ENCODE measurements at places on chromosomes 1 and 21.

DNA sequence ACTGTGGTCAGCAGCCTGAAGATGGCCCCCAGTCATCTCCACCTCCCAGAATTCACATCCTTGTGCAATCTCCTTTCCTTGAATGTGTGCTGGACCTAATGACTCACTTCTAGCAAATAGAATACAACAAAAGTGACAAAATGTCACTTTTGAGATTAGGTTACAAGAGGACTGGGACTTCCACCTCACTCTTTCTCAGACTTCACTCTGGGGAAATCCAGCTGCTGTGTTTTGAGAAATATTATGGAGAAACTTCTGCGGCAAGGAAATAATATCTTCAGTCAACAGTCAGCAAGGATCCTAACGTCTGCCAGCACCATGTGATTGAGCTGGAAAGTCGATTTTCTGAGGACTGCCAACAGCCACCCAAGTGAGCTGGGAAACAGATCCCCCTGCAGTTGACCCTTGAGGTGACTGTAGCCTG lies 70.5 kb upstream of the GADD45A start:
- DNase-seq = no peak

GRCh38 chr1:3352299-3352951 lies 102.0 kb upstream of the ARHGEF16 start:
- no peak for DNase-seq

DNA sequence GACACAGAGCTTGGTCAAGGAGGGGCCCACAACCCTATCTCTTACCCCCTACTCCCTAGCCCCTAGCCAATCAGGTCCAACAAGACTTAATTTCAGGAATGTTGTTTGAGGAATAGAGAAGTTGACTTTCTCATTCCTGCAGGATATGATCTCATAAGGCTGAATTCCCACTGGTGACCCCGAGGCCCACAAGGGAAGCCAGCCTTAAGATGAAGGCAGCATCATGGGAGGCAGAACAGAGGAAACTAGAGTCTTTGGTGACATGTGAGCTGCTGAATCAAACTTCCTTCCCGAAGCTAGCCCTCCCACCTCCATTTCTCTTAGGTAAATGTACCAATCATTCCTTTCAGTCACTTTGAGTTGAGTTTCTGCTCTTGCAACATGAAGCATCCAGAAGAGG lies 9.1 kb upstream of the PDIK1L start:
- no peak for DNase-seq

- no peak for DNase-seq
Measured at GRCh38 chr1:103788377-103788776, 38.7 kb downstream of the AMY1C start.

DNA sequence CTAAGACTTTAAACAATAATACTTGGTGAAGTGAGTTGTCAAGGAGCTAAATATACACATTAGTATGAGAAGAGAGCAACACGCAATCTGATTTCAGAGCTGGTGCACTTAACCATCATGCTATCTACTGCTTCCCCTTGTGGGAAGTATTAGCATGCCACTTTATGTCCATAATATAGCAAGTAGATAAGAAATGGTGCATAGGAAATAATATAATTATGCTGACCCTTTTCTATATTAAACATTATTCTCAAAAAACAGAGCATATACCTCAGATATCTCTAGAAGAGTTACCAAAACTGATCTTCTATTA lies 63.4 kb downstream of the MAGI3 start:
- DNase-seq = no peak

DNA sequence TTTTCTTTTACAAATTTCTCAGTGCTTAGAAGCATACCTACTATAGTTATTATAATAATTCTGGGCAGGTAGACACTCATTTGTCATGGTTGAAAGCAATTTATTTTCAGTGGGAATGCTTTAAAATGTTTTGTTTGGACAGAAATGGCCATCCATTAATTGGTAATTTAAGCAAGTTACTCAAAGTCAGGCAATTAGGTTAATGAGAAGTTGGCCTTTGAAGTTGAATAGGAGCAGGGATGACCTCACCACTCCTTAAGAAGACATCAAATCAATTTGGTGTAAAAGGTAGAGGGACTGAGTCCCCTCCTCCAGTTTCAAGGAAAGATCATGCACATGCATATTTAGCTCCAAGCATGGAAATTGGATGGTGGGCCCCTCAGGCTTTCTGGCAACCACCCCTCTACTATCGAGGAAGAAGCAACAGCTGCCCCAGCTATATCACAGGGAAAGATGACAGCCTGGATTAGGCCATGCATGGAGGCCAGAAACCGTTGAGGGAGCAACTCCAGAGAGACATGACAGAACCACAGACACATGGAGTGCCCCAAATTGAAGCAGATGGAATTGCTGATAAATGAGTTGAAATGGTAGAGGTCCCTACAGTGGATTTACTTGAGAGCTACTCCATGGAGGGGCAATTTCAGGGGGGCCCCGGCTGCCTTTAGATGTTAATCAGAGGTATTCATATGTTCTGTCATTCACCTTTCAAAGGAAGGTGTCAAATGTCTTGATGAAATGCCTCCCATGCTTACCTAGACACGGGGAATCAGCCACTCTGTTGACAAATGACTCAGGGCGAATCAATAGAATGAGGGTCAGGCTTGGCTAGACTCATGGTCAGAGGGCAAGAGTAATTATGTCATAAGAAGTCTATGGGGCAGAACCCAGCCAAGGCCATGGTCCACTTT lies 26.7 kb downstream of the HLX start:
- DNase-seq = no peak

- DNase-seq = peak; percentile 78
Measured at GRCh38 chr1:31196685-31197084, 43.0 kb downstream of the NKAIN1 start.

DNA sequence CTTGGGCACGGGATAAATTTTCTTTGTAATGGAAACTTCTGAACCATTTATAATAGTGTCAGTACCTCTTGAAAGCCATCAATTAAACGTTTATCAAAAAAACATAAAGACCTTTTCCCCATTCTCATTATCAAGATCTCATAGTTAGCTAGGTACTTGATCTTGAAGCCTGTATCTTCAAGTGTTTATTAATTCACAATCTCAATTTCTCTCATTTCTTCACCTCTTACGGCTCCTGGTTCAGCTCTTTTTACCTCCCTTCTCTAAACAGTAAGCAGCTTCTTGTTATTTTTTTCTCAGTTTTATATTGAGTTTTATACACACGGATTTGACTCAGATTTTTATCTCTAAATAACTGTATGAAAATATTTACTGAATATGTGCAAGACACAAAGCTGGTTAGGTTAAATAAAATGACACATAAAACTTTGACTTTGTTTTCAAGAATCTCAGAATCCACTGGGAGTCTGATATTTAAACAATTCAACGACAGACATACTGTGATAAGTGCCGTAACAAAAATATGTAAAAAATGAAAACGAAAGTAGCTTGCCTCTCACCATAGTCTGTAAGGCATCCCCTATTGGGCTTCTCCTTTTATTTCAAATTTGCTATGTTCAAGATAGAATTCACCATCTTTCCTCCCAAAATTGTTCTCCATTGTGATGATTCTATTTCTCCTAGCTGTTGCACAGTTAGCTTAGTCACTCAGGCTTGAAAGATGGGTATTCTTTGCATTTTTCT lies 411.6 kb upstream of the ZRANB2 start:
- no peak for DNase-seq

DNA sequence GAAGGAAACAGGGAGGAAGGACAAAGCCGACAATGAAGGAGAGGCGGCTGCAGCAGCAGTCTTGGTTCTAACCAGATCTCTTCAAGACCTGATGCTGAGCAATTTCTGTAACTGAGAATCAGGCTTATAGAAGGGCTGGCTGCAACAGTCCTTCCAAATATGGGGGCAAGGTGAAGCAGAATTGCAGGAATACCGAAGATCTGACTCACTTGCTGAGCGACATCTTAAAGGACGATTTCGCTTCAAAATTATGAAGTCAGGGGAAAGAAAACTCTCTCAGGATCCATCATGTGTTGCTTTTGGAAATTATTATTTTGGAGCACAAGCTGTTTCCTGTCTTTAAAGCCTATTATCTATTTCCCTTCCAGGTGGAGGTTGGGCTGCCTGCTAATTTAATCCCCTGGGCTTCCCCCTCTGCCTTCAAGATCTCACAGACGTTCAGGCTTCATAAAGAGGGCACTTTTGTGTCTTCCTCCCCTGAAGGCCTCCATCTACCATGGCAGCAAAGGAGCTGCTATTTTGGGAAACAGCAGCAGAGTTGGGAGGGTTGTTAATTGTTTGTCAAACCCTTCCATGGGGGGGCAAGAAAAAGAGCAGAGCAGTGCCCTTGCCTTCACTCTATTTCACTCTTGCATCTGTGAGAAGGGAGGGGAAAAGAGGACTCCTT lies 10.8 kb upstream of the IER5 start:
- DNase-seq = no peak

GRCh38 chr1:222665964-222666363 lies 46.3 kb downstream of the AIDA start:
- DNase-seq = no peak

DNA sequence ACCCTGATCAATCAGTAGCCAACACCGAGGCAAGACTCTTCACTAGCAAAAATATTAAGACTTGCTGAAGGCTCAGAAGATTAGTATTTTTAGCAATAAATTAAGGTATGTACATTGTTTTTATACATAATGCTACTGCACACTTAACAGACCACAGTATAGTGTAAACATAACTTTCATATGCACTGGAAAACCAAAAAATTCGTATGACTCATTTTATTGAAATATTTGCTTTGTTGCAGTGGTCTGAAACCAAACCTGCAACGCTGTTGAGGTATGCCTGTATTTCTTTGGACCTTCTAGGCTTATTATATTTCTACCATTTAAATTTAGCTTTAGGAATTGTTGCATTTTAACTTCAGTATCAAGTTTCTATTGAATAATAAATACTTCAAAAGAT lies 65.8 kb upstream of the BCL9 start:
- DNase-seq = no peak

GRCh38 chr1:217885181-217885580 lies 254.0 kb downstream of the SPATA17 start:
- no peak for DNase-seq

DNA sequence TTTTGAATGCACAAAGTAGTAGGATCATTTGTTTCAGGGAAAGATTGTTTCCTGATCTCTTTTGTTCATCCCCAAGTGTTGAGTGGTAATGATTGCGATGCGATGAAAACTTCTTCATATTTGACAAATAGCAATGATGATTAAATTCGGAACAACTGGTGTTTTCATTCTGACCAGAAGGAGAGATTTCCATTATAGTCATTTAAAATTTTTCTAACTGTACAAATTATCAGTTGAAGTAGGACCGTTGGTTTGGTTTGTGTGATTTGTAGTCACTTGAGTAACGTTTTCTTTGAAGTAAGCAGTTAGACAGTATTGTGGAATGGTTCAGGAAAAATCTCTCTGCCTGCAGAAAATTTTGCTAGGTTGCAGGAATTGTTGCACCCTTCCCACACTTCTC lies 5.9 kb downstream of the NFYC start:
- DNase-seq = no peak

DNA sequence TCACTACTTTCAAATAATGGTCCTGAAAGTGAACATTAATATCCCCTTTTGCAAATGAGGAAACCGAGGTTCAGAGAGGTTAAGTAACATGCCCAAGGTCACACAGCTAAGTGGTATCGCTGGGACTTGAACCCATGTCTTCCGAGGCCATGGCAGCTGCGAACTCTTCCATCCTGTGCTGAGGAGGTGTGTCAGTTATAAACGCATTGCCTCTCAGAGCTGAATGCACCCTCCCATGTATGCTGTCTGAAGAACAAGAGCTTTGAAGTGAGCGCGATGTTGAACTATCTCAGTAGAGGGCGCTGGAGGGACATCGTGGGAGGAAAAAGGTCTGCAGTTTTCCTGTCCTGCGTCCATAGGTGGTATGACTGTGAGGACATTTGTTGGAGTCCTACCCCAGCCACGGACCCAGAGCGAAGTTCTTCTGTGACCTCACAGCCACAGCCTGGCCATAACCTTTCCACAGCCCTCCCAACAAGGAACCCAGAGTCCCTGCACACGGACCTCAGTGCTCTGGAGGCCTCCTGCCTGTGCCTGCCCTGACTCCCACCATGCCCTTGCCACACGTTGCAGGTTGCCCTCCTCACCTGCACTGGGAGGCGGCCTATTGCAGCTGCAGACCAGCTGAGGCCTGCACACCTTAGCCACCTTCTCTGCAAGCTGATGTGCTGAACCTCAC lies 7.5 kb downstream of the MYOC start:
- DNase-seq = peak; percentile 67

GRCh38 chr1:150150133-150151021 lies 661 bp downstream of the PLEKHO1 start:
- peak; percentile 53 for DNase-seq

DNA sequence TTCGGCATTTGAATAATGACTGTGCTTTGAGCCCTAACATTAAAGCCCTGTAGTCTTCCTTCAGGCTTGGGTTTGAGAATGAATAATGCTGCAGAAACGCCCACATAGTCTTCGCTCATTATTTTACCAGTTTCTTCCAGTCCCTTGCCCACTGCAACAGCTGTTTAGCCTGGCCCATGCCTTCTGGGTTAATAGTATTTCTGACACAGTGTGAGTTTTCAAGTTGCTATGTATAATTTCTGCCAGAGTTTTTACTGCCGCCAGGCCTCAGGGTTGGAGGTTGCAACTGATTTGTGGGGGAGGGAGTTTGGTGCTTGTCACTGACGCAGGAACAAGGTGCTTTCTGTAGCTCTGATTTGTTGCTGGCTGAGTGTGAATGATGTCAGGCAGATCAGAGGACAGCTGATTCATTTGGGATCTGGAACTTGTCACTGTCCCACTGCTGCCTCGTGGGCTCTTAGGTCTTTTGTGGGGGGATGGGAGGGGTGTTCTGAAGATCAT lies 109.8 kb downstream of the MAST2 start:
- no peak for DNase-seq

- peak; percentile 20 for DNase-seq
Measured at GRCh38 chr1:3669421-3669821, 17.1 kb downstream of the TP73 start.

- no peak for DNase-seq
Measured at GRCh38 chr21:35059742-35060141, 10.6 kb upstream of the RUNX1 start.

- peak; percentile 65 for DNase-seq
Measured at GRCh38 chr1:28091043-28091781, 2.8 kb upstream of the EYA3 start.

DNA sequence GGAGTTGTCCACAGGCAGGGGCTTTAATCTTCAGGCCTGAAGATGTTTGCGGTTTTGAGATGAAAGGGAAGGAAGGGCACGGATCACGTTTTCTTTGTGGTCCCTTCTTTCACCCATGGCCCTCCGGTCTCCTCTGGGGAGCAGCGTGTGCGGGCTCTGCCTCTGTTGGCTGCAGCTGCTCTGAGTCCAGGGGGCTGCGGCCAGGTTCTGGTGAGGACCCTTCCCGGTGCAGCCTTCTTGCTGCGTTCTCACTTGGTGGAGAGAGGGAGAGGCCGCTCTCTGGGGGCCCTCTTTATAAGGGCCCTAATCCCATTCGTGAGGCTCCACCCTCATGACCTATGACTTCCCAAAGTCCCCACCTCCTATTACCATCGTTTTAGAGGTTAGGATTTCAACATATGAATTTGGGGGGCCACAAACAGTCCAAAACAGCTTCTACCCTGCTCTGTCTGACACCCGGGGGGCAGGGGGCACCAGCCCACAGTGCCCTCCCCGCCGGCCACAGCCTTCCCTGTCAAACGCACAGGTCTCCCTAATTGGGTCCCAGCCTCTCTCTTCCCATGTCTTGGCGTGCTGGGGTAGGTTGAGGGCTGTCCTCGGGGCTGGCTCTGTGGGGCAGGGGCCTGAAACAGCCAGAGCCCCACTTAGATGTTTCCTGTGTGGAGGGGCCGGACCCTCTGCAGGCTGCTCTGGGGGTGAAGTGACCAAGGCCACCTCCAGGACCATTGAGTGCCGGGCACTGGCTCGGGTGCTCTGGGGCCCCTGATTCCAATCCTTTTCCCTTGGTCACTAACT lies 100.1 kb upstream of the C1orf174 start:
- no peak for DNase-seq

- peak; percentile 35 for DNase-seq
Measured at GRCh38 chr1:113871597-113872113, at the start of gene PTPN22. TSS of gene PTPN22 (minus strand) at chr1:113871712.
